ENCODE measurements at places on chromosomes 6 and 20. TPM values are rescaled to one million over a fixed set of nuclear protein-coding genes. Genes with fewer than 3 reads are reported as not detected.

The PKIB gene
- 1.4 TPM for total RNA-seq

The NEDD9 gene
- 31.8 TPM for total RNA-seq

The TRAPPC3L gene
- total RNA-seq: not detected

The TTLL9 gene
- 19.1 TPM for total RNA-seq

The OTOR gene
- not detected for total RNA-seq

The TNFRSF6B gene
- total RNA-seq: 30.5 TPM

The UNC93A gene
- not detected for total RNA-seq

The HAO1 gene
- not detected for total RNA-seq

The CRISP3 gene
- not detected for total RNA-seq

The HUS1B gene
- 13.5 TPM for total RNA-seq

The PTCHD4 gene
- total RNA-seq: 1.6 TPM

The C6orf15 gene
- total RNA-seq: not detected
